ENCODE measurements at places on chromosomes 3 and 15.
A peak's percentile ranks its signal among the peaks of the same experiment; 100 is the strongest.

GRCh38 chr3:12615266-12615665, 48.7 kb downstream of the RAF1 start:
- no peak for DNase-seq

- DNase-seq, result no peak
Observed at GRCh38 chr3:157066335-157067098, 93.4 kb downstream of the CCNL1 start.

- peak; percentile 71 for DNase-seq
Observed at GRCh38 chr3:100463002-100463401, 29.4 kb upstream of the TMEM45A start.

DNA sequence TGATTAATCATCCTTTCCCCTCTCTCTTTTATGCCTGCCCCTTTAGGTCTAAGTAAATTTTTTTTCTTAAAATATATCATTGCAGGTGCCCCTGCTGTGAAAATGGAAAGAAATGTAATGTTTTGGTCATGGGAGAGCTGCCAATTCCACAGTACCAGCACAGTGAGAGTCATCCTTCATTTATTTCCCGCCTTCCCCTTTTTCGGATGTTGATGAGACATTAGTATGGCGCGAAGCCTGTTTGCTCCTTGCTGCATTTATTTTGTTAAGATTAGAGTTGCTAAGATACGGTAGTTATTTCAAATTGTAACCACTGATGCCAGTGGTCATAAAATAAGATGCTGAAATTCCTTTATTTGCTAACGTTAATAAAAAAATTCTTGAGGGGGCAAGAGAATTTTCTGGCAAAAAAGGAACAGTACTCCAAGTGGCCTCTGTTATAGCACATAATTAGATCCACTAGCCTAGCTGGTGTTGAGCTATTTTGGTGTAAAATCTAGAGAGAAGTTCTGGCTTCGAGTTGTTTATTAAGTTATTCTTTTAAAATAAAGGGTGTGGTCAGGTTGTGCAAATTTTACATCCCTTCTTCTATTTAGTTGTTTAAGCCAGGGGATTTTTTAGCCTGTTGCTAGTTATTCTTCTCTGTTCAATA, 62.8 kb downstream of the MDFIC2 start:
- no peak for DNase-seq

- DNase-seq, result peak; percentile 18
Observed at GRCh38 chr3:15159501-15160136, 46.4 kb upstream of the CAPN7 start.

DNA sequence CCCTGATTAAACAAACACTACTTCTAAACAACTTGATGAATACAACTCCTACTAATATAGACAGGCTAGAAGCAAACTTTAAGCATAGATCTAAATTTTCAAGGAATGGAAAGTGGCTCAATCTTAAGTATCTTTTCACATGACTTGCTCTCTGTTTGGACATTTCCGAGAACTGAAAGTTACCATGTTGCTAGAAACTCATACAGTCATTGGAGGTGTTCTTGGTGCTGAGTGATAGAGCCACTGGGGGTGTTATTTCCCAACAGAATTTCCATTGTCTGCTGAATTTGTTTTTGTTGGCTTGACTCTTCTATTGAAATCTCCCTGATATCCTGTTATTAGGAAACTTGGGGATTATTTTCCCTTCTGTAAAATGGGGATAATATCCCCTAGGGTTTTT, 264.5 kb upstream of the RASGRP1 start:
- DNase-seq, result no peak

DNA sequence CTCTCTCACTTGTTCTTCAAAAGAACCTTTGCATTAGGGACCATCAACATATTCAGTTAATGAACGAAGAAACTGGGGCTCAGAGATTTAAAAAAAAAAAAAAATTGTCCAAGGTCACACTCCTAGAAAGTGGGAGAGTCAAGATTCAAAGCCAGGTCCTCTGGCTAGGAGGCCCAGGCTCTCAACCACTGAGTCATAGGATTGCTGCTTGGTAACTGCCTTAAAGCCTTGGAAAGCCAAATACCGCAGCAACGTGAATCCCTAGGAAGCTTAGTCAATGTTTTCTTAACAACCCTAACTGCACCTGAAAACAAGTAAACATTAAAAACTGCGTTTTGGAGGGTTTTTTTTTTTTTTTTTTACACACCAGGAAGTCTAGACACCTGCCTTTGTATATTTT, 156.8 kb downstream of the WNT5A start:
- no peak for DNase-seq

DNA sequence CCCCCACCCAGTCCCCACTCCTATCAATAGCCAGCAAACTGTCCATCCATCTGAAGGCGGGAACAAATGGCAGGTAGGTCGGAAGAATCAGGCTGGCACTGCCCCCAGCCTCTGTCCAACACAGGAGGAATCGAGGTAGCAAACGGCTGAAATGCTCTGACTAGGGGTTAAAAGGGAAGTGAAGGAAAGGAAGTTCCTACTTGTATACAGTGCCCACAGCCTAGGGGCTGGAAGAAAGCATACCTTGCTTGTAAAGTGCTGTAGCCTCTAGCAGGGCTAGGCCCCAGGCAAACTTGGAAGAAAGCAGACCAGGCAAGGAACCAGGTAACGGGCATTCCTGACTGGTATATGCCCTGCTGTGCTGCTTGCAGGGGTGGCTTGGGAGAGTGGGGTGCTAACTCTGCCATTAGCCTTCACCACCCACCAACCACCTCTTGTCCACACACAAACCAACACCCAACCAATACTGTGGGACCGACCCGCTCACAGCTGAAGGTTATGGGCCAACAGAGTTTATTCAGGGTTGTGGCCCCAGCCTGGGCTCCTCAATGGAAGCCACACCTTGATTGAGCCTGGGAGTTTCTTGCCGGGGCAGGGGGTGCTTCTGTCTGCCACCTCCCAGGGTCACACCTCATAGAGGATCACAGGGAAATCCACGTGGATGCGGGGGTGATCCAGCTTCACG, 2.4 kb downstream of the TUSC2 start:
- no peak for DNase-seq

GRCh38 chr3:49745986-49746385, 22.2 kb upstream of the GMPPB start:
- no peak for DNase-seq

GRCh38 chr3:42052484-42053351, 38.4 kb upstream of the TRAK1 start:
- DNase-seq, result no peak

Measured in suppressor macrophage treated with lipopolysaccharide for 4 hours (primary cell).